ENCODE measurements at places on chromosomes 16 and 17.

- DNase-seq: no peak
Observed at GRCh38 chr16:74829637-74830036, 55.0 kb upstream of the FA2H start.

GRCh38 chr17:38918129-38918913 lies 7.1 kb upstream of the LASP1NB start:
- no peak for DNase-seq

DNA sequence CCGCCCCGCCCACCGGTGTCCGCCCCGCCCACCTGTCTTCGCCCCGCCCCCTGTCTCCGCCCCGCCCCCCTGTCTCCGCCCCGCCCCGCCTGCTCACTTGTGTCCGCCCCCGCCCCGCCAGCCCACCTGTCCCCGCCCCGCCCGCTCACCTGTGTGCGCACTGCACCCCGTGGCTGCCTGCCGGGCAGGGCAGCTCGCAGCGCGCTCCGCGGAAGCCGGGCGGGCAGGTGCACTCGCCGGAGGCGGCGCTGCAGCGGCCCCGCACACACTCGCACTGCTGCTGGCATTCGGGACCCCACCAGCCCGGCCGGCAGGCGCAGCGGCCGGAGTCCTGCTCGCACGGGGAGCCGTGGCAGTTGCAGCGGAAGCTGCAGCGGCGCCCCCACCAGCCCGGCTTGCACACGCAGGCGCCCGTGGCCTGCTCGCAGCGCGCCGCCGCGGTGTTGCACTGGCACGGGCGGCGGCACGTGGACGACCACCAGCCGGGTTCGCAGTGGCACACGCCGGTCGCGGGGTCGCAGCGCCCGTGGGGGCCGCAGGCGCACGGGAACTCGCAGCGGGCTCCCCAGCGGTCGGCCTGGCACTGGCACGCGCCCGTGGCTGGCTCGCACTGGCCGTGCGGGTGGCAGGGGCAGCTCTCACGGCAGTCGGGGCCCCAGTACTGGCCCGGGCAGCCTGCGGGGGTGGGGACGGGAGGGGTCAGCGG lies 2.1 kb downstream of the SCARF1 start:
- DNase-seq: peak; percentile 51

- DNase-seq: no peak
Observed at GRCh38 chr17:82517230-82517865, 2.2 kb upstream of the FOXK2 start.

- no peak for DNase-seq
Observed at GRCh38 chr16:5427571-5427970, 330.0 kb upstream of the EEF2KMT start.

- no peak for DNase-seq
Observed at GRCh38 chr17:41211845-41212466, 14.5 kb upstream of the KRTAP9-2 start.

- no peak for DNase-seq
Observed at GRCh38 chr17:83132251-83133081, 53.1 kb downstream of the METRNL start.

DNA sequence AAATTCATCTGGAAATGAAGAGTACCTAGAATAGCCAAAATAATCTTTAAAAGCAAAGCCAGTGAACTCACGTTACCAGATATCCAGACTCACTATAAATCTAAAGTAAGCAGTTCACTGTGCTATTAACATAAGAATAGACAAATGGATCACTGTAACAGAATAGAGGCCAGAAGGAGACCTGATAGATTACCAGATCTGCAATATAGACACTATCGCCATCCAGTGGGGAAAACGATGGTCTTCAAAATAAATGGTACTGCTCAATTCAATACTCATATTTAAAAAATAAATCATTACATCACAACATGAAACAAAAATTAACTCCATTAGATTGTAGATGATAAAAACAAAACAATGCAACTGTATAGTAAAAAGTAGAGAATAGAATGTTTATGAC lies 158.6 kb upstream of the CDH8 start:
- no peak for DNase-seq

- no peak for DNase-seq
Observed at GRCh38 chr16:57889522-57889921, 81.4 kb downstream of the CNGB1 start.

DNA sequence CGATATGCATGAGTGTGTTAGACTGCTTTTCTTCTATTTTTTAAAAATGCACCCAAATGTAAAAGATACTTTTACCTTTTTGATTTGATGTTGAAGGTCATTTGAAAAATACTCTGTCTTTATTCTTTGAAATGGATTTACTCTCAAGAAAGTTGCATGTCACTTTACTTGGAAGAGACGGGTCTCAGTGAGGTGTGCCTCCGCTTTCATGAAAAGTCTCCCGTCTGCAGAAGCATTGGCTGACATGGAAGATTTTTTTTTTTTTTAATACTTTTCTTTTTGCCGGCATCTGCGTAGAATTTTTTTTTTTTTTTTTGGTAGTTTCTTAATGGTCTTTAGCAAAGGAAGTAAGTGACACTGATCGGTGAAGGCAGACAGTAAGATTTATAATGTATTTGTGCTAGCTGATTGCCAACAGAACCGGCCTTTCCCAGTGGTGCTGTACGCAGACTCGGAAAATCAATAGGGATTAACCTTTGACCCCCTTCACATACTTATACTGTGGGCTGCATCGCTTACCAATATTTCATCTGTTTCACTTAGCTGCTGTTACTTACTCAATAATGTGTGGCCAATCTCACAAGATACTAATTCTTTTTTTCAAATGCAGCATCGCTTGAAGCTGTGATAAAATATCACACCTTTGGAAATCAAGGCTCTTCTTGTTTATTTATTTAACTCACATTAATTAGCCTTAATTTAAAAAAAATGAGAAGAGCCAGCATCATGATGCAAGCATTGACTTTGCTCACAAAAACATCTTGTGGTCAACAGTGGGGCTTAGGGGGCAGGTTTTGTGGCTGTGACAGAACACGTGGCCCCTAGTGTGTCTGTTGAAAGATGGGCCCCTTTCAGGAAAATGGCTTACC lies 383.9 kb downstream of the WWOX start:
- no peak for DNase-seq

DNA sequence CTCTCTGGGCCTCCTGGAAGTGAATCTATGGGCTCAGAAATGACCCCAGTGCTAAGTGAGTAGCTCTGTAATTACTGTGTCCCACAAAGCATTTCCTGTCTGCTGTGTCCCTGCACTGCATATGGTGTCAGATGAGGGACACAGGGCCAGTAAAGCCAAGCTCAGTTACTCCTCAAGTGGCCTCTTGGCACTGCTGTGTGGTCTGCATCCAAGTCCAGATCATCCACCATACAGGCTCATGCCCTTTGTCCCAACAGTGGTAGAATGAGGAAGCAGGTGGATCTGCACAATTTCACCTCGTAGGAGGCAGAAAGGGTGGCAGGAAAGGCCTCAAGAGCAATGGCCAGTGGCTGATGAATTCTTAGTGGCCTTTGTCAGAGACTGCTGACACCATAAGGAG lies 146.8 kb downstream of the SOX9 start:
- no peak for DNase-seq

GRCh38 chr17:57823469-57824401 lies 26.1 kb downstream of the MRPS23 start:
- DNase-seq: no peak

- DNase-seq: no peak
Observed at GRCh38 chr16:4882000-4882632, 34.8 kb downstream of the UBN1 start.

DNA sequence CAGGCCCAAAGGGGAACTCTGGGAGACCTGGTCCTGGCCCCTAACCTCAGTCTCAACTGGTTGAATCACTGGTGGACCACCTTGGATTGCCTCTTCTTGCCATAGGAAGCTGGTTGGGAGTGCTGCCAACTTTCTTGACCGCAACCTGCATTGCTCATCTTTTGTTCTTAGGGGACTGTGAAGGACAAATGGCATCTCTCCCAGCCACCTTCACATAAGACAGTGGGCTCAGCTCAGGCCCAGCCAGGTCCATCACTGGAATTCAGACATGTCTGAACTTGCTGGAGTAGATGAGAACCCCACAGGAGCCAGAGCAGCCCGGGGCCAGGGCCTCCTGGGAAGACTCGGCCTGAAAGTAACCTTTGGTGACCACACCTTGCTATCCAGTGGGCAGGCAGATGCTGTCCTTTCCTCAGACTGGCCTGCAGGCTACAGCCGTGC lies 18.8 kb downstream of the ADORA2B start:
- DNase-seq: no peak

GRCh38 chr17:66488864-66489263 lies 186.5 kb downstream of the PRKCA start:
- DNase-seq: no peak

DNA sequence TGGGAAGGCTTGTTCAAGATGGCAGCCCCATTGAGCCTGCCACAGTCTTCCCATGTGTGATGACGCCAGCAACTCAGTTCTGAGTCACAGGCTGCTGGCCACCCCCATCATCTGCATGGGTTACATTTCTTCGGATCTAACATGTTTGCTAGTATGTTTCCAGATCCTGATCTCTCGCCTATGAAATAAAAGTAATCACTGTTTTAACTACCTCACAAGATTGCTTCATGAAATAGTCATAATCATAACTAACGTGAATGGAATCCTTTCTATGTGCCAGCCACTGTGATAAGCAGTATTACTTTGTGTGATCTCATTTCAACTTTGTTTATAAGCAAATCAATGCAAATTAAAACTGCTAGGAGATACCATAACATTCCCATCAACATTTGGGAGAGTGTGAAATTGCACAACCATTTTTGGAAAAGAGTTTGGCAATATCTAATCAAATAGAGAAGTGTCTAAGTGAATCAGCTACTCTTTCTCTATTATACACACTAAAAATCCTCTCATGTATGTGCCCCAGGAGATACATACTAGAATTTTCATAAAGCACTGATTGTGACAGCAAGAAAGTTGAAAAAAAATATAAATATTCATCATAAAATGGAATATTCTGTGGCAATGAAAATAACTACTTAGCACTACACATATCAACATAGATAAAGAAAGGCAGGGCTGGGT lies 300.2 kb upstream of the IRX5 start:
- no peak for DNase-seq

DNA sequence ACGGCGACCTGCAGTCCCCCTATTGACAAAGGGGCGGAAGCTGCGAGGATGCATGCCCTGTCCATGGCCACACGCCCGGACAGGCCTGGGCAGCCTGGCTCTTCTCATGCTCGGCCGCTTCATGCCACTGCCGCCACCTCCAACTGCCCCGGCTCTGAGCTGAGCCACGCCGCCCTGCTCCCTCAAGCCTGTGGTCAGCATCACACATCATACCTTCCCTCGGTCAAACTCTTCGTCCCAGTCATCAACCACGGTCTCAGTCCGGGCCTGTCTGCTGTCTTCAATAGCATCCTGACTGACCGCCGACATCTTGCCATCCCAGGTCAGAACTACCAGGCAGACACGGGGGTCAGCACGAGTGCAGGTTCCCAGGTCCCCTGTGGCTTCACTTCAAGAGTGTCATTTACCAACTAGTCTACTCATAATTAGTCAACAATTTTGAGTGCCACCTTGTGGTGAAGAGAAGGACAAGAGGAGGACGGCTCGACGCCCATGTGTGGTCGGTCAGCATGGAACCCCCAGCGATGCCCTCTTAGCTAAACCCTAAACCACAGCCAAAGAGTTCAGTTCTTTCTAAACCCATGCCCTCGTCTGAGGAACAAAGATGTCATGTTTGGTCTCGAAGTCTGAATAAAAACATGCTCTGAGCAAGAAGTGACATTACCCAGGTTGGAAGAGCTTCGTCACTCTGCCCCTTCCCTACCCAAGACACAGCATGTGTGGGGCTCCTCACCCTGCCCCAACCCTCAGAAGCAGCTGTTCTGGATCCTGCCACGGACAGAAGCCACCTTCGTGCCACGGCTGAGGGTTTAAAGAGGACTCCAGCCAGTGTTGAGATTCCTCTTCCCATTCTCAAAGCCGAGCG lies 16.9 kb upstream of the CYTH1 start:
- DNase-seq: no peak
